ENCODE measurements at places on chromosomes 4 and X.
A peak's percentile ranks its signal among the peaks of the same experiment; 100 is the strongest.

DNA sequence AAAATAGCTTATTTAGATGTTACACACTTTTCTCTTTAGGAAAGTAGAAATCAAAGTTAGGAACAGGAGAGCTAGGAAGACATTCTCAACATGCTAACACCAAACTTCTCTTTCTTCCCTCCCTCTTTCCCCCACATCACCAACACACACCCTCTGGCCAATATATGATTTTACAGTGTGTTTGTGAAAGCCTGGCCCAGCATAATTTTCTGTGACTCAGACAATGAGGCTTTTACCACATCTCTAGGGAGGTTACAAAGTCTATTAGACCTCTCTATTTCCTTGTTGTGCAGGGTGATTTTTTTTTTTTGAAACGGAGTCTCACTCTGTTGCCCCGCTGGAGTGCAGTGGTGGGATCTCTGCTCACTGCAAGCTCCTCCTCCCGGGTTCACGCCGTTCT is 189.9 kb downstream of the AASDH start:
- peak; percentile 11 for DNase-seq

DNA sequence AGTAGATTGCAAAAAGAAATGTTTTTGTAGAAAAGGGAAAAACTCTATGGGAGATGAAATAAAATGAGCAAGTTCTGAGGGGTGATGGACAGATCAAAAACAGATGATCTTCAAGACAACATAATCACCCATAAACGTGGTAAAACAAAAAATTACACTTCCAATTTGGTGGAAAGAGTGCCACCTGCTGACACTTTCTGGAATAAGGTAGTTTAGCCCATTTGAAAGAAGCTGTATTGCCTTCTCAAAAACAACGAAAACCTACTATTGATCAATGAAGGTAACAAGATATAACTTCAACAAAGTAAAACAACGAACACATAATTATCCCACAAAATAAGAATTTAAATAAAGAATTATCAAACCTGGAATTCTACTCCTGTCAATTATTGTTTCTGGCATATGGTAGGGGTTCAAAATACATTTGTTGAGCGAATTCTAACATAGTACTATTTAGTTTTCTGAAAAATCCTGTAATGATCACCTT is 2.5 kb downstream of the COQ2 start:
- DNase-seq, result peak; percentile 15

DNA sequence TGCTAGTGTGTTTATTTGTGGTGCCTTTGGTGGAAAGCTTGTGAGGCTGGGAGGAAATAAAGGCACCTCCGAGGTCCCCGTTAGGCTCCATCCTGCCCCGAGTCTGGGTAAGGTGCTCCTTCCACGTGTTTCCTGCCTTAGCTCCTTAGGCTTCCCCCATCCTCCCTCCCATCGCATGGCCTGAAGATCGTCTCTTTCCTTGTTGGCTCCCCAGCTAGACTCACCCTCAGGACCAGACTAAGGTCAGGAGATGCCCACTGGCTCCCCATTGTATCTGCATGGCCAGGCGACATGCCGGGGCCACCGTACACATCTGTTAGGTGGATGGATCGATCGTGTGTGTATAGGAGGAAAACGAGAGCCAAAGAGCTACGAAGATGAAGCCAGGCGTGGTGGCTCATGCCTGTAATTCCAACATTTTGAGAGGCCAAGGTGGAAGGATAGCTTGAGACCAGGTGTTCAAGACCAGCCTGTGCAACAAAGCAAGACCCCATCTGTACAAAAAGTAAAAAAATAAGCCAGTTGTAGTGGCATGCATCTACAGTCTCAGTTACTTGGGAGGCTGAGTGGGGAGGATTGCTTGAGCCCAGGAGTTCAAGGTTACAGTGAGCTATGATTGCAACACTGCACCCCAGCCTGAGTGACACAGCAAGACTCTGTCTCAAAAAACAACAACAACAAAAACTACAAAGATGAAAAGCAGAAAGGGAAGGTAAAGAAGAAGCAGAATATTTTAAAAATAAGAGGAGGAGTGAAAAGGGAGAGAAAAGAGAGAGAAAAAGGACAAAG is 53.7 kb downstream of the SEPSECS start:
- DNase-seq, result no peak

DNA sequence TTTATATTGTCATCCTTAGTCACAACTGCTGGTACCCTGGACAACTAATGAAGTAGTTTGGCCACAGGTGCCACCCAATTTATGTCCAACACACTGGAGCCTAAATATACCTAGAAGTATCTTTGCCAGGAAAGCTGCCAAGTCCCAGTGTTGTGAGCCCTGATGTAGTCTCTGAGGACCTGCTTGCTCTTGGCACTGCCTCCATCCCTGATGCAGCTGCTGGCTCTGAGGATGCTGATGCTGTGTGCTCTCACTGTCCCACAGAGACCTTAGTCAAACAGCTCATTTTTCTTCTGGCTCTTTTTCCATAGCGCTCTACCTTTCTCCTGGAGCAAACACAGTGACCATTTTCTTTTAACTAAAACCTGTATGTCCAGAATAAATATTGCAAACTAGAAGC is 1535.4 kb upstream of the ADGRL3 start:
- DNase-seq, result no peak

DNA sequence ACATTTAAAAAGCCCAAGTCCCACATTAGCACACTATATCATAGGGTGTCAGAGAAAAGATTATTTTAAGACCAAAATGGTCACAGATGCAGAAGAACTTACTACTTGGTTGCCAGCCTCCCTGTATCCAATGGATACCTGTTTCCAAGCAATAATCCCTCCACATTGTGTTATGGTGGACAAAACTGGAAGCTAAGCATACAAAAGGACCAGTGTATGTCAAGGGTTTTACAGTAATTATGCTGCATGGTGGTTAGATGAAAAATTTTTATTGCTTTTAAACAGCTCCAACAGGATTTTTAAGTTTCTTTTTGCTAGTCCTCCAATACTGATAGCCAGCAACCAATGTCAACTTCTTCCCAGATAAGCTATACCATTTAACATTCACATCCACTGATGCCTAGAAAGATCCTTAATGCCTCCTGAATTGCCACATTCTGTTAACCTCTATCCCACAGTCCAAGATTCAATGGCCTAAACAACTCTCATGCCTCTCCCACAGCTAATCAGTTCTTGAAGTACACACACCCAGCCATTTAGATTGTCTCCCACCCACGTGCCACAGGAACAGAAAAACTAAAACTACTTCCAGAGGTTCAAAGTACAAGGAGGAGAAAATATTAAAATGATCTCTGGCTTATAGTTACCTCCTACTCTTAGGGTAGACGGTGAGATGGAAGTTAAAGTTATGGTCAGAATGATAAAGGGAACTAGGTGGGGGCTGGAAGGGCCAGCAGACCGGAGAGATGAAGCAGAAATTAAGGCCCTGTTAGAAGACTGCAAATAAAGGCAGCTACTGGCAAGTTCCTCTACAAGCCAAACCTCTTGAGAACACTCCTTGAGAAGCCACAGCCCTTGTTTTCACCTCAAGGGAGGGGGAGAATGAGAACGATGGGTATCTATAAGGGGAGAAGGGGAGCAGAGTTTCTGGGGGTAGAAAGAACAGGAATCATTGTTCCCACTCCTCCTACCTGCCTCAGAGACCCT is 5.5 kb downstream of the MED14 start:
- no peak for DNase-seq

- no peak for DNase-seq
Measured at GRCh38 chrX:130246084-130246483, 22.6 kb downstream of the ZNF280C start.

- no peak for DNase-seq
Measured at GRCh38 chrX:96474029-96474740, 210.5 kb upstream of the DIAPH2 start.

GRCh38 chr4:82053396-82053795 is 320.4 kb downstream of the HNRNPD start:
- no peak for DNase-seq

- DNase-seq, result no peak
Measured at GRCh38 chr4:111937368-111937767, 207.9 kb upstream of the FAM241A start.

DNA sequence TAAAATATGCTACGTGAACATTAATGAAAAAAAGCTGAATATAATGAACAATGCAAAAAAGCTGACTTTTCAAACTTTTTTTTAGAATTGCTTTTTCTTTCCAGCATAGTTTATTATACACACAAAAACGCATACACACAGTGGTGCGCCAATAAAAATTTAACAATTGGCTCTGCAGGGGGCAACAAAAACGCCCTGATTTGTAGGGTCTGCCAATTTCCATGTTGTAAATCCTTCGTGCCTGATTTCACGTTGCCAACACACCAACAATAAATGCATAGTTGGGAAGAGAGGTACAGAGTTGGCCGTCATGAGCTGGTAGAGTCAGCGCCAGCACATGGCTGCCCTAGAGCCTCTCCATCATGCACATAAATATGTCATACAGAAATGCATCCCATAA is 333.1 kb downstream of the MAPK10 start:
- no peak for DNase-seq

DNA sequence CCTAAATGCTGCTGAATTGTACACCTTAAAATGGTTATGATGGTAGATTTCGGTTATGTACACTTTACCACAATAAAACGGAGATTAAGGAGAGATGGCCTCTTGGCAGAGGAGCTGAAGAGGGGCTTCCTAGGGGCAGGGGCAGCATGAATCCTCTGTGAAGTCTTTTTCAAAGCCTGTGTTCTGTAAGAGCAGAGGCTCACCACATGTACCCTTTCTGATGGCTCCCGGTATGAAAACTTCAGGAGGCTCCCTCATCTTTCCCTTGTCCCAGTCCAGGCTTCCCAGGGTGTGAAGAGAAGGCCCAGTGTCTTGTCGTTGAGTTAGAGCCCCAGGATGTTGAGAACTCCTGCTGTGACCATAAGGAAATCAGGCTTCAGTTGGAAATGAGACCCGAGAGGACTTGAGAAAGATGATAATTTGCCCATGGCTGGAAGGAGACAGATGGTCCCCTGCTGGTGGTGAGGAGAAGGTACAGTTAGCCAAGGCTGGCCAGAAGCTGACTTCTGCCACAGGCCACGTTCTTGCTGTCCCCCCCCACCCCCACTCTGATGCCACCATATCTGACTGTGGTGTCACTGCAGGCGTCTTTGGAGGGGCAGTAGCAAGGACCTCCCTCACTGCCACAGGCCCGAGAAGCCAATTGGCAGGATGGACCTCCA is 31.8 kb upstream of the MTM1 start:
- DNase-seq, result no peak

GRCh38 chr4:120939693-120940092 is 17.2 kb upstream of the PRDM5 start:
- no peak for DNase-seq

GRCh38 chr4:14267373-14268060 is 640.0 kb upstream of the BOD1L1 start:
- DNase-seq, result no peak

DNA sequence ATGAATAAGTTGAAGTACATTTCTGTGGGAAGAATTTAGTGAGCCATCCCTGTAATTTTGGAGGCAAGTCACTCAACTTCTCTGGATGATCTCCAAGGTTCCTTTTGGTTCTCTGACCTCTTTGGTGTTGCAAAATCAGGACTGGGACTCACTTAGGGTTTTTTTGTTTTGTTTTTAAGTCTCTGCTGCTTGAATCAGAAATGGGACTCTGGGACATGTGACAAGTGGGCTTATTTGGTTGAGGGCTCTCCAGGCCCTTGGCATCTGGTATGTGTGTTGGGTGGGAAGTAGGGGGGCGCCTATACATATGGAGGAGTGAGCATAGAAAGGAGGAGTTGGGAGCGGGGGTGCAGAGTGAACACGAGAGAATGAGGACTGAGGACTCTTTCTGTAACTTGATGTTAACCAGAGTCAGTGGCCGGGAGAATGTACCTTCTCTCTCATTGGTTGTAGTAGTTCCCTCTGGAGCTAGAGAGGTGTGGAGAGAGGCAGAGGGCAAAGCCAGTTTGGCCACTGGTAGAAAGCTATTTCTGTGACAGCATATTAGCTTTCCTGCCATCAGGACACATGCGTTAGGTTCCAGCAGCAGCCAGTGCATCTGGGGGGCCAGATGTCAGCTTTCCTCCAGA is 1.9 kb downstream of the ARHGAP10 start:
- no peak for DNase-seq

GRCh38 chr4:140141210-140141835 is 12.7 kb downstream of the MAML3 start:
- DNase-seq, result no peak

GRCh38 chrX:72051589-72051988 is 80.1 kb downstream of the RTL5 start:
- DNase-seq, result no peak

GRCh38 chr4:171378323-171378722 is 434.9 kb upstream of the GALNTL6 start:
- no peak for DNase-seq

DNA sequence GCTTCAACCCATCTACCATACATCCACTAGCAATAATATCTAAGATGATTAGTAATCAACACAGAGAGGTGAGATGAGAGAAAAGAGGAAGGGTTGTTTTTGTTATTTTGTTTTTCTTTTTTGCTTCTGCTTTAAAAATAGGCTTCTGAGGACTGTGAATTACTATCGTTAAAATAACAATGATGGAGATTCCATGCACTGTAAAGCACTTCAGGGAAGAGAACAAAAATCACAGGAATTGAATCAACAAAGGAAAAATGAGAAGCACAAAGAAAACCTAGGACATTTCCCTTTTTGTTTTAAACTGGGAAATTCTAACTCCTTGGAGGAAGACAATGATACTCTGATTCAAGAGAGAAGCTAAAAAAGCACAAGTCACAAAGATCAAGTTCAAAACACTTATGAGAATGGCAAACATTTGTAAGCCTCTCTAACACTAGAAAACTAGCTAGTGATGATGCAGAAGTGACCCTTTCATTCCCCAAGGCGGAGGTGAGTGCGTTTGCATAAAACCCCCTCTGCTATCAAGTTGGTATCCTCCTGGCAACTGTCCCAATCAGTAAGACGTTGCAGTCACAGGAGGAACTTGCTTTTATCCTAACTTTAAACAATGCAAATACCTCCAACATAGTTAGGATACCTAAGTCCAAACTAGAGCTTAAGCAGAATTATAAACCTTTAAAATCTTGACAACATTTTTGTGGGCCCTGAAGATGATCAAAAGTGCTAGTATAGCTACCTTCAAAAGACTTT is 308.5 kb downstream of the CAMK2D start:
- DNase-seq, result peak; percentile 21

- no peak for DNase-seq
Measured at GRCh38 chr4:18917689-18918088, 896.1 kb upstream of the LCORL start.

- DNase-seq, result no peak
Measured at GRCh38 chr4:24245491-24245820, 338.9 kb downstream of the DHX15 start.

DNA sequence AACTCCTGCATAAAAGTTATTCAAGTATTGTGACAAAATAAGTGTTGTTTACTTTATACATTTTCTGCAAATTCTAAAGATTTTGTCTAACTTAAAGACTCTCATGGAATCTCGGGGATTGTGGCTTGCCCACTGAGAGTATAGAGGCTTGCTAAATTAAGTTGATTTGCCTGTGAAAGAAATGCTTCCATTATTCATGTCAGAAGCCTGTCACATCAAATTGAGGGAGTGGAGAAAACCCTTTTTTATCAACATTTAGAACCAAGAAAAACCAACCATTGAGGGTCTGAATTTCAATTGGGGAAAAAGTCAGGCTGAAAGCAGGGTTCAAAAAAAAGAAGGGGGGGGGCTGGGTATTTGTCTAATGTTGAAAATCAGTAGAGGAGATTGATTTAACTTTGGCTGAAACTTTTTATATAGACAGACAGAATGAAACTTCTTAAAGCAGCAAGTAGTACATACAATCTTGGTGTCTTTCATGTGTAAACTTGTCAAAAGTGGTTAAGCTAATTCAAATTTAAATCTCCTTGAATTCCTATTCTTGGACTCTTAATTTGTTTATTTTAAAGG is 144.8 kb upstream of the CXorf66 start:
- no peak for DNase-seq

Measured in Daoy (cell line).